ENCODE measurements at places on chromosomes 5 and 9.

DNA sequence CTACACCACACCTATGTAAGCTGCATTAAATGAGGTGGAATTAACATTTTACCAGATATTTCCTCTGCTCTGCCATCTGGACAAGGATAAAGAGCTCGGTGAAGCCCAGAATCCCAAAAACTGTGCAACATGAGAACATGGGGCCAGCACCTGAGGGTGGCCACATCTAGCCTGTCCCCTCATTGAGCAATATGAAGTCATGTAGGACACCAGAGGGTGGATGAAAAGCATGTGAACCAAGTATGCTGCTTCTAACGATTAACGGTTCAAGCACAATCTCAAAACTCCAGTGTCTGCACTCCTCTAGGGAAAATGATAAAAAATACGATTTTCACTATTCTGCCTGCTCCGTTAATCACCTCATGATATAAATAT lies 545.8 kb downstream of the EBF1 start:
- no peak overlapping the region for H3K27ac ChIP-seq
- H3K4me3 ChIP-seq, result no peak overlapping the region
- H3K36me3 ChIP-seq, result no peaks in the 10 kb centered on the region
- no peaks in the 10 kb centered on the region for H3K27me3 ChIP-seq

- H3K27me3 ChIP-seq, result no peaks in the 10 kb centered on the region
- no peaks in the 10 kb centered on the region for H3K36me3 ChIP-seq
- H3K4me1 ChIP-seq, result no peaks in the 10 kb centered on the region
- no peak overlapping the region for H3K27ac ChIP-seq
- H3K4me3 ChIP-seq, result no peak overlapping the region
Measured at GRCh38 chr5:79859588-79859987, 131.5 kb downstream of the MTX3 start.

GRCh38 chr5:149406203-149406978 lies 27.3 kb upstream of the IL17B start:
- H3K27ac ChIP-seq, result no peak overlapping the region
- no peak for DNase-seq
- H3K27me3 ChIP-seq, result peaks cover 2% of the 10 kb centered on the region
- H3K4me1 ChIP-seq, result no peaks in the 10 kb centered on the region
- no peak overlapping the region for H3K4me3 ChIP-seq

GRCh38 chr5:139016186-139016585 lies 141.1 kb upstream of the LRRTM2 start:
- DNase-seq, result no peak
- H3K27ac ChIP-seq, result no peak overlapping the region
- no peak overlapping the region for H3K4me3 ChIP-seq

- no peak for DNase-seq
- 0 out of 2 replicates have a peak, but pooled peaks cover 4% of the 10 kb centered on the region for H3K36me3 ChIP-seq
- peak overlapping the region; percentile 97 for H3K27ac ChIP-seq
- H3K4me1 ChIP-seq, result peaks cover 3% of the 10 kb centered on the region
- no peaks in the 10 kb centered on the region for H3K27me3 ChIP-seq
Measured at GRCh38 chr5:181261320-181262049, 542 bp upstream of the TRIM52 start.

- 0 out of 2 replicates have a peak, but pooled peaks cover 2% of the 10 kb centered on the region for H3K27me3 ChIP-seq
- H3K4me1 ChIP-seq, result peaks cover 18% of the 10 kb centered on the region
- H3K4me3 ChIP-seq, result no peak overlapping the region
Measured at GRCh38 chr9:137163365-137163715, 6.5 kb downstream of the LRRC26 start.

DNA sequence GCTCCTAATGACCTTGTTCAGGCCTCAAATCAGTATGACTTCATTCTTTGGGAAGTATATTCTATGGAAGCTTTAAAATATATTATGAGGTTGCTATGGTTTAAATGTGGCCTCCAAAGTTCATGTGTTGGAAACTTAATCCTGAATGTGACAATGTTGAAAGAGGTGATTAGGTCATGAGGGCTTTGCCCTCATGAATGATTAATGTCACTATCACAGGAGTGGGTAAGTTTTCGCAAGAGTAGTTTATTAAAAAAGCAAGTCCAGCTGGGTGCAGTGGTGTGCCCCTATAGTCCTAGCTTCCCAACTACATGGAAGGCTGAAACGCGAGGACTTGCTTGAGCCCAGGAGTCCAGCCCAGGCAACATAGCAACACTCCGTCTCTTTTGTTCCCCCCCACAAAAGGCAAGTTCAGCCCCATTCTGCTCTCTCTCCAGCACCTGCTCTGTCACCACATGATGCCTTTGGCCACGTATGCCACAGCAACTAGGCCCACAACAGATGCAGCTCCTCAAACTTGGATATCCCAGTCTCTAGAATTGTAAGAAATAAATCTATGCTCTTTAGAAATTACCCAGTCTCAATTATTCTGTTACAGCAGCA lies 105.3 kb downstream of the SIL1 start:
- no peaks in the 10 kb centered on the region for H3K27me3 ChIP-seq
- no peaks in the 10 kb centered on the region for H3K36me3 ChIP-seq
- H3K4me1 ChIP-seq, result peaks cover 36% of the 10 kb centered on the region
- DNase-seq, result no peak

- H3K27ac ChIP-seq, result no peak overlapping the region
- no peak overlapping the region for H3K4me3 ChIP-seq
- DNase-seq, result no peak
- no peaks in the 10 kb centered on the region for H3K27me3 ChIP-seq
- no peaks in the 10 kb centered on the region for H3K36me3 ChIP-seq
- H3K4me1 ChIP-seq, result peaks cover 18% of the 10 kb centered on the region
Measured at GRCh38 chr9:131743096-131743495, 3.2 kb upstream of the RAPGEF1 start.

DNA sequence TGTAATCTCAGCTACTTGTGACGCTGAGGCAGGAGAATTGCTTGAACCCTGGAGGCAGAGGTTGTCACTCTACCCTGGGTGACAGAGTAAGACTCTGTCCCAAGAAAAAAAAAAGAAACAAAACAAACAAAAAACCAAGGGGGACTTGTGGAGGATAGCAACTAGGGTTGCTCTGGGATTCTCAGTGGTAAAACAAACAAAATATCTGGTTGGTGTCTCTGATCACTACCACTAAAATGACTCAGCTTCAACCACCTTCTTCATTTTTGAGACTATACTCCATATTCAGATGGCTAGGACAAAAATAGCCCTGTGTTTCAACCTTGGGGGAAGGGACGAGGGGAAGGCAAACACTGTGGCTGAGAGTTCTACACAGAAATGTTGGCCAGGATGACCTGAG lies 110.3 kb downstream of the ARRDC3 start:
- H3K4me3 ChIP-seq, result peak overlapping the region; percentile 32
- DNase-seq, result peak; percentile 84
- no peak overlapping the region for H3K27ac ChIP-seq
- H3K27me3 ChIP-seq, result no peaks in the 10 kb centered on the region

DNA sequence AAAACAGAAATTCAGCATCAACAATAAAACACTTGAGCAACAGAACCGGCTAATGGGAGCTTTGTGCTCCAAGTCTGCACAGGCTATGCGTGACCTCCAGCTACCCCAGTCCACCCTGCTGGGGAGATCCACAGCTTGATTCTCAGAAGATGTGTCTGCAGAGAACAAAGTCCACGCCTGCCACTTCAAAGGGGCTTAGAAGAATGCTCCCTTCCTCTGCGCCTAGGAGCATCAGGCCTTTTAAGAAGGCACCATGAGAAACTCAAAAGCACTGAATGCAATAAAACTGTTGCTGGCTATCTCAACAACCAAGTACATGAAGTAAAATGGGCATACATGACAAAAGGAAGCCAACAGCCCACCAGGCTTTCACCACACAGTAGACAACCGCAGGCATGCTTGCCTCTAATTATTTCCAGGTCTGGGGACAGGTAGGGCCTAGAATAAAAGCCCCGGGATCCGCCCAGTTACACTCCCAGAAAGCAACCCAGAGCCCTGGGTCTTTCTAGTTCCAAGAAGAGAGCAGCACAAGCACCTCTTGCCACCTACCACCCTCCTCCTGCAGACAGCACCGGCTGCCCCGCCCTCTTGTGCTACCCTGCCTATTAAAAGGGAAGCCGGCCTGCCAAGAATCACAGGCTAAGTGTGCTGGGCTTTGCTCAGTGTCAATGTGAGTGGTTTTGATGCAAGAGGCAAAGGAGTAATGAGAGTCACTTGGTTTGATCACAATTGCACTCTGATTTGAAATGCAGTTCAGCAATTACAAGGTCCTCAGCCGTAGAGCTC lies 123.2 kb downstream of the SPOCK1 start:
- H3K27ac ChIP-seq, result no peak overlapping the region
- H3K4me1 ChIP-seq, result no peaks in the 10 kb centered on the region
- no peak overlapping the region for H3K4me3 ChIP-seq
- no peaks in the 10 kb centered on the region for H3K27me3 ChIP-seq

- no peak overlapping the region for H3K4me3 ChIP-seq
- no peaks in the 10 kb centered on the region for H3K4me1 ChIP-seq
- no peak for DNase-seq
- H3K36me3 ChIP-seq, result no peaks in the 10 kb centered on the region
Measured at GRCh38 chr5:128962211-128962610, 3.1 kb upstream of the SLC27A6 start.

Data from GM12878 (cell line).